Activated CD4-positive, alpha-beta T cell treated with anti-CD3 and anti-CD28 coated beads for 24 hours (primary cell): ENCODE measurements at places on chromosomes 12 and 14.

DNA sequence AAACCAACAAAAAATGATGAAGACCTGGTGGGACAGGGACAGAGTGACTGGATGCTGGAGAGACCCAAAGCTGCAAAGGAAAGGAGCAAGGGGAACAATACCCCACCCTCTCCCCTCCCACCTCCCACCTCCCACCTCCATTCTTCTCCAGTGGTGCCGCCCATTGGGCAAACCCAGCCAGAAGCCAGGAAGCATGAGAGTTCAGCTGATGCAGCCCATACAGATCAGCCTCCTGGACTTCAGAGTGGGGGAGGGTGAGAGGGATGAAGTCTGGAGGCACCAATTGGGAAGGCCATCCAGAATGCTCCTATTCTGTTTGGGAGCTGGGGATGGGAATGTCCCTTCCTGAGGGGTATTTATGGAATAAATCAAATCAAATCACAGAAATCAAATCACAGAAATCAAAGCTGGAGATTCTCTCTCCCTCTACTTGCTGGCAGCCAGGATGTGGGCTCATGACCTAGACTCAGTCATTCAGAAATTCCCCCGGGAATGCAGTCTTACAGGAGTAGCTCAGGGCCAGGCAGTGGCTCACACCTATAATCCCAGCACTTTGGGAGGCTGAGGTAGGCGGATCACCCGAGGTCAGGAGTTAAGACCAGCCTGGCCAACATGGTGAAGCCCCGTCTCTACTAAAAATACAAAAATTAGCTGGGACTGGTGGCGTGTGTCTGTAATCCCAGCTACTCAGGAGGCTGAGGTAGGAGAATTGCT is 31.1 kb downstream of the IRF2BPL start:
- no peak for DNase-seq

DNA sequence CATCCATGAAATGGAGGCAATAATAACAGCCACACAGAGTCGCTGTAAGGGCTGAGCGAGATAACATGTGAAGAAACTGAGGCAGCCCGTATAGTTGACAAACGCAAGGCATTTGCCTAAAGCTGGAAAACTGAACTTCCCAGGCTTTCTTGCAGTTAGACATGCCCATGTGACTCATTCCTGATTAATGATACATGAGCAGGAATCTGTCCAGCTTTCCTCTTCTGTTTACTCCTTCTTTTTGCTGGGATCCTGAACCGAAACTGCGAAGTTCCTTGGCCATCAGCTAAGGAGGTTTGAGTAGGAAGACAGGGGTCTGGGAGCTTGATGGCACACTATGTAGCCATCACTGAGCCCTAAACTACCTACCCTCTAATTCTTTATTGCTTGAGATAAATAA is 52.2 kb downstream of the ST8SIA1 start:
- no peak for DNase-seq

- DNase-seq, result no peak
Observed at GRCh38 chr12:132399092-132400010, 70.0 kb upstream of the GALNT9 start.

GRCh38 chr14:19801118-19801464 is 2.5 kb upstream of the OR4N2 start:
- no peak for DNase-seq

GRCh38 chr14:29310210-29310609 is 543.6 kb downstream of the FOXG1 start:
- no peak for DNase-seq

DNA sequence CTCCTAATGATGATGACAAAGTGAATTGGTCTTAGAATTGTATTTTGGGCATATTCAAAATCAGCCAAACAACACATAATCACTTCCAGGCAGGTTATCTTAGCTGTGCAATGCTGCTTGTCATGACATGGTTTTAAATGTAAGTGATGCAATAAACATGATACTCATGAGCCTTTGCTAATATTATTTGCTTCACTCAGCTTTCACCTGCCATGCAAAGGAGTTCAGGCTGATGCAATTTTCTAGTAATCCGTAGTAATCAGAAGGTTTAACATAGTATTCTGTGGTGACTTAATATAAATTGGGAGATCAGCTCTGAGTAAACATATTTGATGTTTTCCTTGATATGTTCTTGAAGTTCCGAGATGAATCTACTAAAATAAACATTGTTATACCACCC is 29.1 kb downstream of the TMEM260 start:
- DNase-seq, result no peak

DNA sequence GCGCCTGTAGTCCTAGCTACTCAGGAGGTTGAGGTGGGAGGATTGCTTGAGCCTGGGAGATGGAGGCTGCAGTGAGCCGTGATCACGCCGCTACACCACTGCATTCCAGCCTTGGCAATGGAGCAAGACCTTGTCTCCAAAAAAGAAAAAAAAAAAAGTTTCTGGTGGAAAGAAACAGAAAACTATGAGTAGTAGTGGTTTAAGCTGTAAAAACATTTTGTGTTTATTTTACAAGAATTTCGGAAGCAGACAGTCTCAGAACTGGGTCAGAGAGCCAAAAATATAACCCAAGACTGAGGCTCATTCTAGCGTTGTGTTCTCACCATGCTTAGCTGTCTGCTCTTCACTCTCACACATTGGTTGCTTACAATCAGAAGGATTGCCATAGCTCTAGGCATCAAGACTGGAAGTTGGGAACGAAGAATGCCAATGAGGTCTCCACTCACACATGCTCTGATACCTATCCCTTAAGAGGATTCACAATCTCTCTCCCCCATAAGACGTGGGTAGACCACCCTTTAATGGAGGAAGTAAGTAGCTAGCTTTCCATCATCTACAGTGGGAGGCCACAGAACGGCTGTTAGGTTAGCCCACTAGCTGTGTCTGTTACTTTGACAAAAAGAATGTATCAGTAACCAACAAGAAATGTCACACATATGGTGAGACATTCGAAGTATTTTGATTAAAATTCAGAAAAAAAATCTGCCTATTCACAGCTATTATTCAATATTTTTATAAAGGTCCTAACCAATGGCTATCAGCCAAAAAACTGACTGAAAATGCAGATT is 117.6 kb upstream of the RASSF8 start:
- no peak for DNase-seq

DNA sequence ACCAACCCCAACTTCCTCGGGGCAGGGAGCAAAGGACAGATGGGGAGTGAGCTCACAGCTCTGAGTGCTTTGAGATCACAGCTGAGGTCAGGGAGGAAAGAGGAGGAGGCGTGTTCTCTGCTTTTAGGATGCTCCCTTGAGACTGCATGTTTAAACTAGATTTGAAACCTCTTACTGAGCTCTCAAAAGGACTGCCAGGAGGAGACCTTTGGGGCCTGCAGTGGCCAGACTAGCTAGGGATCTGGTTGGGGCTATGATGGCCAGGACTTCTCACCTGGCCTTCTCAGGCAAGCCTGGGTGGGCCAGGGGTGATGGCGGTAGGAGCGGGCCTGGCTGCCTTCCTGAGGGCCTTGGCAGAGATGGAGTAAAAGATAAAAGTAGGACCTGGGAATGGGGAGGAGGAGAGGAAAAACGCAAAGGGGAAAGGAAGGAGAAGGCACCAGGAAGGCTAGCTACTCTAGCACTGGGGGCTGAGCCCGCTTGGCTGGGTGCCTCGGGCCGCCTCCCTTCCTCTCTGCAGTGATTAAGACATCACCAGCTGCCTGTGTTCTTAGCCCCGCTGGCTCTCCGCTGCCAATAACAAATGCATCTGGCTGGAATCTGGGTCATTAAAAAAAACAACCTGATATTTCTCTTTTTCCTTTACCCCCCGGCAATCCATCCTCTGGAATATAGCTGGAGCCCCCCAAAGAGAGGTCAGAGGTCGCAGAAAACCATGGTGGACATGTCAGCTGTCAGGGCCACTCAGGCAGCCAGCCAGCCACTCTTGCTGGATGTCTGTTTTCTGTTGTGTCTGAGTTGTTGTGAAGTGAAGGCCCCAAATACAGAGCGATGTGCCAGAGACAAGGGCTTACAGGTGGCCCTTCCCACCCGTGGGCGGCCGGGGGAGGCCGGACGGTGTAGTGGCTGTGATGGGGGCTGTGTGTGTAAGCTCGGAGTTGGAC is 141.3 kb downstream of the TSPAN9 start:
- no peak for DNase-seq

GRCh38 chr12:12671850-12672660 is 23.9 kb downstream of the GPR19 start:
- DNase-seq, result no peak

DNA sequence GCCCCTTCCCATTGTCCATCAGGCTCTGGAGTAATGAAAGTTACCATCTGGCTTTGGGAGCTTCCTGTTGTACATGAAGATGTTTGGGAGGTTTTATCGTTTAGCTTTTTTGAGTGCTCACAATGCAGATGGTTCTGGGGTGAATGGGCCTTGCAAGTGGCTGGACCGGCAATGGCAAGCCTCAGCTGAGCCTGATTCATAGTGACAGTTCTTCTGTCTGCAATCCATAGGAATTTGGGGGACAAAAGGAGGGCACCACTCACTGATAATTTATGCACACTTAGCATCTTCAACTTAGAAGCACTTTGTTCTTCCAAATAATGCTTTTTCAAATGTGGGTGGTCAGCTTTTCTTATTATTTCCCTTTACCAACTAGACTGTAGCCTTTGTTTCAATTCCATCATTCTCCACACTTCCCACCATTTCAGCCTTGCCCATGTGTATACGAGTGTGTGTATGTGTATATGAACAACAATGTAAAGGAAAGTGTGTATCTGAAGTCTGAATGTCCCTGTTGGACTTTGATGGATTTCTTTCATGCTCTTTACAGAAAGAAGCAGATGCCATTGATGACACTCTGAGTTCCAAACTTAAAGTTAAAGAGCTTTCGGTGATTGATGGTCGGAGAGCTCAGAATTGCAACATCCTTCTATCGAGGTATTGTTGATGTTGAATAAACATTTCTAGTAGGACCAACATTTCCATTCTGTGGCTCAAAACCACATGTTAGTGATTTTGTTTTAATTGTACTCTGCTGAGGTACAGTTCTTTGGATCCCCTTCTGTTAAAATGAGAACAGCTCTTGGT is 125.5 kb downstream of the GPR135 start:
- no peak for DNase-seq

GRCh38 chr12:109517619-109518018 is 40.2 kb downstream of the UBE3B start:
- DNase-seq, result no peak

GRCh38 chr12:109758426-109759420 is 45.1 kb downstream of the FAM222A start:
- DNase-seq, result no peak

DNA sequence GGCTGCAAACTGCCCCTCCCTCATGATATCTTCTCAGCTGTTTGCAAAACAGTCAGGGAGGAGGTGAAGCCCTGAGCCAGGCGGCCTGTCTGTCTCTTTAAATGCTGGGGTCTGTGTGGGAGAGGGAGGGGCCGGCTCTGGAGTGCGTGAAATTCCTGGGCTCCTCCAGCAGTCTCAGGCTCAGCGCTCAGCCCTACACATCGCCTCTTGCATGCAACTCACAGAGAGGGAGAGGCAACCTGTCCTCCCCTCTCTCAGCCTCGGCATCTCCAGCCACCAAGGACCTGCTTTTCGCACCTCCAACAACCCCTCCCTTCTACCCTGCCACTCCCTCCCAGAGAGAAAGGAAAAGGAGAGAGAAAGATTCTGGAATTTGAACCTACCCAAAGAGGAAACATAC is at the start of gene NRXN3:
TSS of gene NRXN3 (plus strand) at position 171 of the 400 bp plus-strand sequence. CDS start 72,721 bp downstream, outside the sequence.
- no peak for DNase-seq

DNA sequence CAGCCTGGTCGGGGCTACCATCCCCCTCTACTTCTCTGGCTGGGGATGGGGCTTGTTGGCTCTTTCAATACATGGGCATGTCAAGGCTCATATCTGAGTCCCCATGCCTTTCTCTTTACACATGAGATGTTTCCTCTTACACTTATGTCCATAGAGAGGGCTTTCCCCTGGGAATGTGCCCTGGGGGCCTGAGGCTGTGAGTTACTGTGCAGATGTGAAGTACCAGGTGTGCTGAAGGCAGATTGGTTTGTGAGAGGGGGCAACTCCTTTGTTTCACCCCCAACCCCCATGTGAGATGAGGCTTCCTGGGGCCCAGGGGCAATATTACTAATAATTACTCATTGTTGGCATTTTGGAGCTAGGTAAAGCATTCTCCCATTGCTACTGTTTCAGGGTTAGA is 32.8 kb downstream of the NRXN3 start:
- DNase-seq, result no peak

- no peak for DNase-seq
Observed at GRCh38 chr12:116406529-116406928, 129.0 kb upstream of the MED13L start.

GRCh38 chr12:106679574-106679973 is 94.9 kb upstream of the RIC8B start:
- no peak for DNase-seq

DNA sequence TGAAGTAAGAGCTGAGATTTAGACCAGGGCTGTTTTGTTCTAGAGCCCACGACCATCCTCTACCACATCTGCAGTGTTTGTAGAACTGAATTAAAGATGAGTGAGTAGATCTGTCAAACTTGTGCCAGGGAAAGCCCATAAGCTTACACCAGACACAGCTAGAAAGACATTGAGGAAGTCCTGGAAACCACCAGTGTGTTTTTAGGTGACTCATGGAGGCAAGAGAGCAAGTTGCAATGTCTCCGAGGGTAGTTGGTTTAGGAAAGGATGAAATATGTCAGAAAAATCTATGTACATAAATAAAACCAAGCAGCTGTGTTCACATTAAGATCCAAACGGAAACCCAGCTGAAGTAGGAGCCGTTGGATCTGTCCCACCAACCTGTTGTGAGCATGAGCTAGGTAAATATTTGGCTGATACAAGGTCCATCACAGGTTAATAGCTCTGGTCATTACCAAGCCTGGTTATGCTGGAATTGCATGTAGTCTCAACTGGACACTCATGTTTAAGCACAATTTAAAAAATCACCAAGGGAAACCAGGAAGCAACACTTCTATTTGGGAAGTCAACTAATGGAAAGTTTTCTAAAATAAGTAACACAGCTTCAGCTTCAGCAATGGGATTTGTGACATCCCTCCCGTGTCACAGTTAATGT is 49.9 kb upstream of the PLEKHG3 start:
- DNase-seq, result no peak

- DNase-seq, result no peak
Observed at GRCh38 chr12:50132505-50133135, 20.6 kb downstream of the COX14 start.

DNA sequence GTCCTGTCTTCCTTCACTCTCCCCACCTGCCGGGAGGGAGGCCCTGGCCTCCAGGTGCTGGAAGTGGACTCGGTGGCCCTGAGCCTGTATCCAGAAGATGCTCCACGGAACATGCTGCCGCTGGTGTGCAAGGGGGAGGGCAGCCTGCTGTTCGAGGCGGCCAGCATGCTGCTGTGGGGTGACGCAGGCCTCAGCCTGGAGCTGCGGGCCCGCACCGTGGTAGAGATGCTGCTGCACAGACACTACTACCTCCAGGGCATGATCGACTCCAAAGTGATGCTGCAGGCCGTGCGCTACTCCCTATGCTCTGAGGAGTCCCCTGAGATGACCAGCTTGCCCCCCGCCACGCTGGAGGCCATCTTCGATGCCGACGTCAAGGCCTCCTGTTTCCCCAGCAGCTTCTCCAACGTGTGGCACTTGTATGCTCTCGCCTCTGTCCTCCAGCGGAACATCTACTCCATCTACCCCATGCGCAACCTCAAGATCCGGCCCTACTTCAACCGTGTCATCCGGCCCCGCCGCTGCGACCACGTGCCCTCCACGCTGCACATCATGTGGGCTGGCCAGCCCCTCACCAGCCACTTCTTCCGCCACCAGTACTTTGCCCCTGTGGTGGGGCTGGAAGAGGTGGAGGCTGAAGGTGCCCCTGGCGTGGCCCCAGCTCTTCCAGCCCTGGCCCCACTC is 8.8 kb downstream of the VRTN start:
- DNase-seq, result no peak
